ENCODE measurements at places on chromosomes 5 and 9.

DNA sequence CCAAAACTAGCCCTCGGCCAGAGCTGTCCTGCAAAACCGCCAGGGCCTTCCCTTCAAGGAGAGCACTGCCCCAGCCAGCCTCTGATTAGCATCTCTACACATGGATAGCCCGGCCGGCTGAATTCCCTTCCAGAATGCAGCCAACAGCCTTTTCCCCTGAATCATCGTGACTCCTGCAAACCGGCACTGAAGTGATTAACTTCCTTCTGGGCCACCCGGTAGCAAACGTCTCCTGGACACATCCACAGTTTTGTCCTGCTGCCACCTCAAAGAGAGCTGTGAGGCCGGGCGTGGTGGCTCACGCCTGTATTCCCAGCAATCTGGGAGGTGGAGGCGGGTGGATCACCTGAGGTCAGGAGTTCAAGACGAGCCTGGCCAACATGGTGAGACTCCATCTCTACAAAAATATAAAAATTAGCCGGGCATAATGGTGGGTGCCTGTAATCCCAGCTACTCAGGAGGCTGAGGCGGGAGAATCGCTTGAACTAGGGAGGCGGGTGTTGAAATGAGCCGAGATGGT lies 21.1 kb upstream of the EEIG1 start:
- no peak for DNase-seq

GRCh38 chr5:485946-486491 lies 38.2 kb downstream of the SLC9A3 start:
- DNase-seq: no peak

DNA sequence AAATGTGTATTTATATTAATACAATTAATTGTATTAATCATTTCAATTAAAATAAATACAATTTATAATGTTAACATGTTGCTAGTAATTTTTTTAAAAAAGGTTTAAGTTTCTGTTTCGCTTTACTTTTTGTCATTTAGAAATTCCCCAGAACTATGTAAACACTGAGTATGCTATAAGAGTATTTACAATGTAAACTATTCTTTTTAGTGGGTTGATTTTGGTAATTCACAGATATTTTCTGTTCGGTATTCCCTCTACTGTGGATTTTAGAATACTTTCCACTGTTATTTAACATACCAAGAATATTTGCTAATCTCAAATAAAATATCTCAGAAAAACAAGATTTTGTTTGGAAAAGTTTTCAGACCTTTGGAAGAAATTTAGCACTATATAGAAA lies 1564.4 kb downstream of the EFNA5 start:
- DNase-seq: no peak

DNA sequence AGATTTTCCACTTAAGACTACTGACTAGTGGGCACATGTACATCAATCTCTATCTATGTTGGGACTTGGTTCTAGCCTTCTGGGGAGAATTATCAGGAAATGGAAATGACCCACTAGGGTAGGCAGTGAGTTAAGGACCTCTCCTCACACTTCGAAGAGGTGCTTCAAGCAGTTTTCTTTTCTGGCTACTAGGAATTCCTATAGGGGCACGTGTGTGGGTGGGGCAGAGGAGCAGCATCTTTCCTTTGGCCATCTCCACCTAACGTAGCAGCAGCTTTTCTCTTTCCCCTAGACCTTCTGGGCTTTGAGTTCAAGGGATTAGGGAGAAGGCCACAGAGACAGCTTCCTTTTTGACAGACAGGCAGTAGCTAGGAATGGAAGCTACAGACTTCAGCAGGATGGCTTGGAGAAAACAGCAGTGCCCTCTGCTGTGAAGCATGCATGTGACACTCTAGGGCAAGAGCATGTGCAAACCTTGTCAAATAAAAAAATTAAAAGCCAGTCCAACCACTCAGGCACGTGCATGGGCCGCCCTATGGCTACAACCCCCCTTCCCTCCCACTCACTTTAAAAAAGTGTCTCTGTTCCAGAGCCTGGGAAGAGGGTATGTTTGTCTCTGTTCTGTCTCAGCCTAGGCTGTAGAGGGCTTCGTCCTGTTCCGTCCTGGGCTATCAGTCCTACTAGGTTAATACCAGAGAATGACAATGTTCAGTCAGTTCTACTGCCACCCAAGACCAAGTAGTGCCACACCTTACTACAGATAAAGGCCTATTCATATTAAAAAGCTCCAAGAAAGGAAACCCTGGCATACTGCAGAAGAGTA lies 8.7 kb upstream of the GFRA3 start:
- DNase-seq: peak; percentile 32

- no peak for DNase-seq
These were observed 176.5 kb downstream of the SNX18 start for GRCh38 chr5:54693936-54694657.

DNA sequence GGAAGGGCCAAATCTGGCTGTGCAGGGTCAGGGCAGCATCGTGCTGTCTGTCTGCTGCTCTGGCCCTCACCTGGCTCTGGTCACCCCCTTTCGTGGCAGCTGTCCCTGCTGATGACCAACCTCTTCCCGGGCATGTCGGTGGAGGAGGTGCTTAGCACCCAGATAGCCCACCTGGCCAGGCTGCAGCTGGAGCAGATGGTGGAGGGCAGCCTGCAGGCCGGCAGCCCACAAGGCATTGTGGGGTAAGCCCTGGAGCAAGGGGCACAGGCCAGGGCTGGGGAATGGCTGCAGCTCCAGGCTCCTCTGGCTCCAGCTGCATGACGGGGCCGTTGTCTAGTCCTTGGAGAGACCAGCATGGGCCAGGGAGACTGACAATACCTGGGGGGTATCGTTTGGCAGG lies 8.2 kb downstream of the TOR2A start:
- no peak for DNase-seq

DNA sequence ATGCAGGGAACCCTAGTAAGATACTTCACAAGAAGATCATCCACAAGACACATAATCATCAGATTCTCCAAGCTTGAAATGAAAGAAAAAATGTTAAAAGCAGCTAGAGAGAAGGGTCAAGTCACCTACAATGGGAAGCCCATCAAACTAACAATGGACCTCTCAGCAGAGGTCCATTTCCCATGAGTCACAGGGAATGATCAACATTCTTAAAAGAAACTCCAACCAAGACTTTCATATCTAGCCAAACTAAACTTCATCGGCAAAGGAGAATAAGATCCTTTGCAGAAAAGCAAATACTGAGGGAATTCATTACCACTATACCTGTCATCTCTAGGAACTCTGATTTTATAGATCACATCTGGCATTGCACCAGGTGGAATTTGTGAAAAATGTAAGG lies 52.9 kb upstream of the SPATA31E1 start:
- no peak for DNase-seq

GRCh38 chr5:19044931-19045695 lies 942.9 kb downstream of the CDH18 start:
- DNase-seq: no peak

DNA sequence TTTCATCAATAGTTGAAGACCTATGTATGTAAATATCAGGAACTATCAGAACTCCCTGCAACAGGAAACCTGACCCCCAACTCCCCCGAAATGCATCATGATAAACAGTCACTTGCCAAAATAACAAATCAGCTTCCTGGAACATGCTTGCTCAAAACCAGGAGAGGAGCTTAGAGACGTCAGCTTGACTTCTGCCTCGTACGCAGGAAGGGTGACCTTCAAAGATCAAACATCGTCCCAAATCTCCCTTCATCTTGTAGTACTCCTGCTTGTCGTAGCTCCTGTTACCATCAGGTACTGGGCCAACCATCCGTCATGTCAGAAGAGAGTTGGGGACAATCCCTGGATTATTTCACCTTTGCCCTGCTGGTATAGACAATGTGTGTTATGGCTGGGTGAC lies 396.1 kb downstream of the GADD45G start:
- no peak for DNase-seq

GRCh38 chr9:127313042-127313560 lies 48.5 kb downstream of the GARNL3 start:
- no peak for DNase-seq

GRCh38 chr5:138762110-138762509 lies 8.9 kb downstream of the CTNNA1 start:
- DNase-seq: no peak

DNA sequence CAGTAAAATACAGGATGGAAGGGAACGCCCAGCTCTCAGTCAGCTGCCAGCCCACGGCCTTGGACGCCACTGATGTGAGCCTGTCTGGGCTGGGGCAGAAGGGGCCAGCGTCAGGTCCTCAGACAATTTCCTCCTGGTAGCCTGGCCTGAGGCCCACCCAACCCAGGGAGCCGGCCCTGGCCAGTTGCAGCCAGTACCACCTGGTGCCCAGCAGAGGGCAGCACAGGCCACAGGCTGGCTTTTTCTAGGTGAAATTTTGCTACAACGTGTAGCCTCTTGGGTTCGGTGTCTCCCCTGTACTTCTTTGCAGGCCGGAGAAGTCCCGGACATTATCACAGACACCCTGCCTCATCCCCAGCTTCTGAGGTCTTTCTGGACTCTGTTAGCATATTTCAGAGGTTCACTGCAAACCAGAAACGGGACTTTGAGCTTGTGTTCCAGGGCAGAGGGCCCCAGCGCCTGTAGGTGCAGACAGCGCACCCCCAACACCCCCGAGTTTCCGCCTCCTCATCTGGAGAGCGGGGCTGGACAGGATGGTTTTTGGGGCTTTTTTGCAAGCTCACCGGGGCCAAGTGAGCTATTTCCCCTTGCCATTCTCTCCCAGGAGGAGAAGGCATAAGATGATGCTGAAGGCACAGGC lies 45.9 kb upstream of the KCNMB1 start:
- DNase-seq: peak; percentile 22

DNA sequence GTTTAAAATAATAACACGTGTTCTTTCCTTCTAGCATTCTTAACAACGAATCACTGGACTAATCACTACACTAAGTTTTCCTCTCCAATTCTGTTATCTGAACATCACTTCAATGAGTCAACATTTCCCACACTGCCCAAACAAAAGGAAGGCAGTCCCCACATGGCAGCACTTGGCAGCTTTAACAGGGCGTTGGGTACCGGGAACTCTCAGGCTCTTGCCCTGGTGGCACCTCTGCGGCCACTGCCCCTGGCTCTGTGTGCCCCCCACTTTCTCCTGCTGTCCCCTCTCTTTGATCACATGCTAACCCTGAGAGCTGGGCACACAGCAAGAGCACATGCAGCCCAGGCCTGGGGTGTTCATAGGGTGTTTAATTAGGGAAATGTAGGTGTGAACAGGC lies 15.7 kb downstream of the SLC6A3 start:
- no peak for DNase-seq

- DNase-seq: no peak
These were observed 186.4 kb upstream of the MRPS30 start for GRCh38 chr5:44622331-44622730.

DNA sequence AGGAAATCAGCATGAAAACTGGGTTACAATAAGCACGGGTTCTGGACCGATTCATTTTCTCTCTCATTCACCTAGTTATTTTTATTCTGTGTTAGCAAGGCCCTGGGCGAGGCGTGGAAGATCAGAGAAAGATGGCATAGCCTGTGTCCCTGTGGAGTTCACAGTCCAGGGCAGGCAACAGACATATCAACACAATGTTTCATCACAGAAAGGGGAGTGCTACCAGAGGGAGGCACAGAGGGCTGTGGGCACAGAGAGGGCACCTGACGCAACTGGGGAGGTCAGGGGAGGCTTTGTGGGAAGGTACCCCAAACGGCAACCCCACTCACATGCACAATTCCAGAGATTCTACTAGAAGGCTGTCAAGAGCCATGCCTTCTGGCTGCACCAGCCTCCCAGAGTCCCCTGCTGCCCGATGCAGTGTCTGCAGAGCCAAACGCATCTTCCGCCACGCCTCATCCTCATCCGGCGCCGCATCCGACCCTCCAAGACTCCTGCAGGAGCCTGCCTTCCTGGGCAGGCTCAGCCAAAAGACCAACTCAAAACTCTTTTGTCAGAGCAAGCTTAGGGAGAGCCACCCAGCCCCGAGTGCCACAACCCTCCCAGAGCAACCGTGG lies 1.4 kb downstream of the FAM193B start:
- DNase-seq: no peak

DNA sequence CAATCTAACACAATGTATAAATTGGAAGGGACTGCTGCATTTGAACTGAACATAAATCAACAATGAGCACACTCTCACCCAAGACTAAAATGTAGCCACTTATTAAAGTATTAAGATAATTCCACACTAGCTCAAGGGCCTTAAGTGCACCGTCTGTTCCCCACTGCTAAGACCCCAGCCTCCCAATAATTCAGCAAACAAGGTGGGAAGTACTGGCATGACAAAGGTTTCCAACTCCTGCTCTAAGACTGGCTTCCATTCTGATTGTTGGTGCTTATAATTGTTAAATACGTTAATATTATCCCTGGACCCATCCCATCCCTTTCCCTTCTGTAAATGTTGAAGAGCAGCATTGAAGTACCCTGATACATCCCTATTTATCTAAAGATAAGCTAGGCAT lies 636.7 kb downstream of the NR2F1-AS1 start:
- no peak for DNase-seq

- DNase-seq: no peak
These were observed 3.6 kb upstream of the ADAMTS2 start for GRCh38 chr5:179348843-179349242.

DNA sequence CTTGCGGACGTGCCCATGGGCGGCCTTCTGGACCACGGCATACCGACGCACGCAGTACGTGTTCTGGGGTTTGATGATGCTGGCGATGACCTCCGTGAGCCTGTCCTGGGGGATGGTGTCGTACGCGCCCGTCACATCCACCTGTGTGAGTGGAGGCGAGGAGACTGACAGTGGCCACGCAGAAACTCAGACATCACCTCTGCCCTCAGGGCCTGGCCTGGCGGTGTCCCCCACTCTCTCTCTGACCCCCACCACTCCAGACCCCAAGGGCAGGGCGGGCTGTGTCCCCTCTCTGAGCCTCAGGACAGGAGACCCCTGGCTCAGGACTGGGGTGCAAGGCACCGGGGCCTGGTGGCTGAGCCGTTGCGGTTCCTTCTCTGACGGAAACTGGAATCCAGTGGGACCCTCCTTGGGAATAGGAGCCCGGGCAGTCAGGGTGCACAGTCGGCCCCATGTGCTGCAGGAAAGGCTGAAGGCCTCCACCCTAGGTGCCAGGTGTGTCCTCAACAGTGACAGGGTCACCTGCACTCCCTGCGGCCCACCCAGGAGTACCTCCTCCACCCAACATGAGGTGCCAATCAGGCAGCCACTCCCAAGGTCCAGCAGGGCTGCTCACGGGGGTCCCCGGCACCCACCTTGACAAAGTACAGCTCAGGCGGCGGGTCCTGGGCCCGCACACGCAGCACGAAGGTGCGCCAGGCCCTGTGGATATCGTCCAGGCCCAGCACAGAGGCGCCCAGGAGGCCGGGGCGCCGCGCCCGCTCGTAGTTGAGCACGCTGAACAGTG lies 16.0 kb downstream of the TERT start:
- DNase-seq: no peak
